Inflammatory macrophage treated with lipopolysaccharide for 1 hour (primary cell): ENCODE measurements at places on chromosomes 3 and 15.

- no peak for DNase-seq
Observed at GRCh38 chr15:48178648-48178931, 495 bp upstream of the MYEF2 start.

DNA sequence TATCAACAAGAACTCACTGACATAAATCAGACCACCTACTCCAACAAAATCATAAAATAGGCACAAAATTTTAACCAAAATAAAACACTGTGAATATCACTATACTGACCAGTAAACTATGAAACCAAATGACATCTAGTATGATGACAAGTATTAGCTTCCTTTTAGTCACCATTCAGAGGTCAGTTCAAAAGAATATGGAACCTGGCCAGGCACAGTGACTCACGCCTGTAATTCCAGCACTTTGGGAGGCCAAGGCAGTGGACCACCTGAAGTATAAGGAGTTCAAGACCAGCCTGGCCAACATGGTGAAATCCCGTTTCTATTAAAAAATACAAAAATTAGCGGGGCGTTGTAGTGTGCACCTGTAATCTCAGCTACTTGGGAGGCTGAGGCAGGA lies 65.8 kb downstream of the SMARCC1 start:
- no peak for DNase-seq

DNA sequence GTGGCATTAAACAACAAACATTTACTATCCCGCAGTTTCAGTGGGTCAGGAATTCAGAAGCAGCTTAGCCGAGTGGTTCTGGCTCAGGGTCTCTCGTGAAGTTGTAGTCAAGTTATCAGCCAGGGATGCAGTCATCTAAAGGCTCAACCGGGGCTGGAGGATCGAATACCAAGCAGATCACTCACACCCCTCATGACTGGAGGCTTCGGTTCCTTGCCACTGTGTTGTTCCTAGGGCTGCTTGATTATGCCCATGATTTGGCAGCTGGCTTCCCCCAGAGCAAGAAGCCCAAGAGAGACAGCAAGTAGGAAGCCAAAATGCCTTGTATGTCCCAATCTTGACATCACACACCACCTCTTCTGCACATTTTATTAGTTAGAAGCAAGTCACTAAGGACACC lies 33.9 kb upstream of the CDCP1 start:
- peak; percentile 30 for DNase-seq

GRCh38 chr3:119305286-119305685 lies 11.1 kb downstream of the ARHGAP31 start:
- DNase-seq = peak; percentile 70
